ENCODE measurements at places on chromosomes 4 and X.

GRCh38 chrX:67104982-67105757 is 438.7 kb upstream of the AR start:
- no peak for DNase-seq

- peak; percentile 70 for DNase-seq
Observed at GRCh38 chr4:145887241-145887991, 51.2 kb downstream of the ZNF827 start.

DNA sequence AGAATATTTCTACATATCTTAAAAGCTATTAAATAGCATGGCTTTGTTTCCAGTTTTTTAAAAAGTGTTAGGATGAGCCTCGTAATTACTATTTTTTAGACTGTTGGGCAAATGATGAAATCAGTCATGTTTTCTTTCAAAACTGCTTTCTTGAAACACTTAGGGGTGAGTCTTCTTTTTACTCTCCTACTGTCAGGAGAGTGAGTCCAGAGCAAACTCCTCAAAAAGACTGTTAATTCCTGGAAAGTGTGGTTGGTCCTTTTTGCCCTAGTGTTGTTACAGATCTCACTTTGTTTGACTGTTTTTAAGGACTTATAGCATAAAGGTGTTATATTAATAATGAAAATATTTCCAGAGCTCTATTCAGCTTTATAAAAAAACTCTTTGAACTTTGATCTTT is 6.3 kb downstream of the GSTCD start:
- no peak for DNase-seq

GRCh38 chr4:145404761-145405160 is 76.9 kb upstream of the SMAD1 start:
- no peak for DNase-seq

- DNase-seq = no peak
Observed at GRCh38 chr4:53583513-53583912, 7.8 kb downstream of the LNX1 start.

DNA sequence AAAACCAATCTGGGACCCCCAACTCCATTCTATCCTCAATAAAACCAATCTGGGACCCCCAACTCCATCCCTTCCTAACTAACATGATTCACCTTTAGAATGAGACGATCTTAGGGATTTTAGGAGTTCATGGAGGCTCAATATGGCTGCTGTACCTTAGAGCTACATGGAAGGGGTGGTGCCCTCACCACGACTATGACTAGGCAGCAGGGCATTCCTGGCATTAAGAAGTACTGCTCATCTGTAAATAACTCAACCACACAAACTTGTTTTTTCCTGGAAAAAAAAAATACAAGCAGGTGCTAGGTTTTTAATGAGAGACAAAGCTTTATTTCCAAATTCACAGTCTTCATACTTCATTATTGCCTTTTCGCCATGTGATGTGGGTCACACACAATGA is 346.5 kb upstream of the FAT1 start:
- no peak for DNase-seq

DNA sequence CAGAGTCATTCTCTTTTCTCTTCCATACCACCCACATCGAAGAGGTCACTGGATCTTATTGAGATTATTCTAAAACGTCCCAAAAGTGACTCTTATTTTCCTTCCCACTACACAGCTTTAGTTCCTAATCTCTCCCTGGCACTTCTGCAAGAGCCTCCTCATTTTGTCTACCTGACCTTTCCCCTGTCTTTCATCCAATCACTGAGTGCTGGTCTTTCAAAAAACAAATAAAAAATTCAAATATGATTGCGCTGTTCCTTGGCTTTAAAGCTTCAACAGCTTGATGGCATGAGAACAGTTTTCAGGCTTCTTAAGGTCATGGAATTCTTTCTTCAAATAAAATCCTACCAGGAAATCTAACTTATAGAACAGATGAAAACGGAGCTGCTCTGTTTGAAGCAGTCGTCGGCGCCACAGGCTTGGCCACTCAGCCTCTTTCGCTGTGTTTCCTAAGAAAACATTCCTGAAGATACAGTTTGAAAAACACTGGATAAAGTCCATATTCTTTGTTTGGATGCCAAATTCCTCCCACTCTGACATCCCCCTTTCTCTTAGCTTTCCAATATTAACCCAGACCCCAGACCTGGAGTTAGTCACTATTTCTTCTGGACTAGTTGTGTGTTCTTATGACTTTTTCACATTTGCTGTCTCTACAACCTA is 12.5 kb downstream of the SYTL5 start:
- DNase-seq = no peak

DNA sequence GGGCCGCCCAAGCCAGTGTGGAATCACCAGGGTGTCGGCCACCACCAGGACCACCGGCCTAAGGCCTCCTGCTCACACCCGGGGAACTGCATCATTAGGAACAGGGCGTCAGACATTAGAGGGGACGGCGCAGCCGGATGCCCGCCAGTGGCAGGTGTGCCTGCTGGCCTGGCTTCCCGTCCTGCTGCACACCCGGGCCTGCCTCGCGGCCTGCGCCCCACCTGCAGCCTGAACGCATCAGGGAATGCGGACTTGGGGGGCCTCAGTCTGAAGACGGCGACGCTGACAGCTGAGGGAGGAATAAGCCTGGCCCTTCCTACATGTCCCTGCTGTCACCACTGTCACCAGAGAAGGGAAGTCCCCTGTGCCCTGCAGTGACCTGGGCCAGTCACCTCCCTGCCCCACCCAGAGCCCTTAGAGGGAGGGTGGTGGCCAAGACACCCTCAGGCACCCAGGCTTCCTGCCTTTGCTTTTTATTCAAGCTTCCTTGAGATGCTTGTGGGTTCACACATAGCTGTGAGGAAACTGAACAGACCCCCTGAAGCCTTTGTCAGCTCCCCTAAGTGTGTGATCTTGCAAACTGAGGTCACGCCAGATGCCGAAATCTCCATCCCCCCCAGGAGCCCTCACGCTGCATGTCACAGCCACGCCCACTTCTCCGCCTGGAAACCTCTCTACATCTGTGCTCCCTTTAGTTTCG is 3.2 kb downstream of the DGKQ start:
- no peak for DNase-seq

GRCh38 chrX:139044680-139045079 is 333.2 kb upstream of the FGF13 start:
- no peak for DNase-seq

DNA sequence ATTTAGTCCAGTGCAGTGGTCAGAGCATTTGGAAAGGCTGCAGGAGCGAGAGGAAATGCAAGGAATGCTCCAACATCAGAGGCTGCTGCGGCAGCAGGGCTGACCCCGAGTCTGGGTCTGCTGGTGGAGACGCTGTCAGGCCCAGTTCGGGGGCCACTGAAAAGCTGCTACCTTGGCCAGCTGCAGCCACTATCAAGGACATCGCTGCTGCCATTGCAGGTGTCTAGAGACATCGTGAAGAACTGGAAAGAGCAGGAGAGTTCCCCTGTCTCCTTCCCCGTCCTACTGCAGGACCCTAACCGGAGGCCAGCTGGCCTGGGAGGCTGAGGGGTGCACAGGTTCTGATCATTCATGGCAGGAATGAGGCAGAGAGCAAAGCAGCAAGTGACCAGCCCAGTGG is 29.5 kb upstream of the GPR78 start:
- no peak for DNase-seq

GRCh38 chr4:163245044-163245728 is 78.5 kb upstream of the NAF1 start:
- DNase-seq = no peak

DNA sequence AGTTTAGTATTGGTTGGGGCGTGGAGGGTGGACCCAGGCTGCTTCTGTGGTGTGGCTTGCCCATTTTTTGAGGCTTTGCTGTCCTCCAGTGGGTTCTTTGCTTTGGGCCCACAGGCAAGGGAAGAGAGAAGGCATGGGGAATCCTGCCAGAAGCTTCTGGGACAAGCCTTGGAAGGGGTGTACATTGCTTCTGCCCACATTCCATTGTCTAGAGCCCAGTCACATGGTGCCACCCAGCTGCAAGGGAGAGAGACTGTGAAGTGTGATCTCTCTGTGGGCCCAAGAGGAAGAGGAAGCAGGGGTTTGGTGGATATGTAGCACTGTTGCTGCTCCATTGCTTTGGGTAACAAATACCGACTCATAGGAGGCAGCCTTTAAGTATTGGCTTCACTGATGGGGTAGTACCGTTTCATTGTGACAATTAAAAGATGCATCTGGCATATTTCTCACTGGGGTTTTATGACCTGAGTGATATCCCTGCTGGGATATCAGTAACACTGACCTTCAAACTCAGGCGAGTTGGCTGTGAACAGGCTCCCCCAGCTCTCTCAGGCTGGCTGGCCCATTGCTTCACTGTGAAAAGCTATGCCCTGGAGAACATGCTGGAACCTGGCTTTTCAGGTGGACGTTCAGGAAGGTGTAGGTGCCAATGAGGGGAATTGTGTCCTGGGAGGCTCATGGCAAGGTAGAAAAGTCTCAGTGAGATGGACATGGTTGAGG is 85.9 kb downstream of the CLDN34 start:
- DNase-seq = peak; percentile 11

DNA sequence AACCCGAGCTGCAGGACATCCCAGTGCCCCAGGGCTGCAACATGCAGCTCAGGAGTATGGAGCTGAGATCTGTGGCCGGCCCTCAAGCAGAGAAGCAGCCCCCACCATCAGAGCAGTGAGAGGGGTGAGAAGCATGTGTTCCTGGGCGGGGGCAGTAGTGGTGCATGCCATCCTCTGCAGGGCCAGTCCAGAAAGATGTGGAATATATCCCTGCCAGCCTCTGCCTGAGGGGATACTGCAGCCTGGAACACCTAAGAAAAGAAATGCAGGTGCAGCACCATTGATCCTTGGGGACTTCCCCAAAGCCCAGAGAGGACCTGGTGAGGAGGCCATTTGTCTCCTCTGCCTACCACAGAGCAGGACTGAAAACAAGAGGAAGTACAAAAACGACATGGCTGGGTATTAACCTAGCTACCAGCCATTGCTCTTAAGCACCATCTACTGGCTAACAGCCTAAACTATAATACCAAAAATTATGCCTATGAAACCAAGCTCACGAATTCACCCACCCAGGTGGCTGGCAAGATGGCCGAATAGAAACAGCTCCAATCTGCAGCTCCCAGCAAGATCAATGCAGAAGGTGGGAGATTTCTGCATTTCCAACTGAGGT is 158.8 kb downstream of the ADGRA3 start:
- DNase-seq = peak; percentile 35

- no peak for DNase-seq
Observed at GRCh38 chrX:31523884-31524536, 452.2 kb upstream of the FTHL17 start.

DNA sequence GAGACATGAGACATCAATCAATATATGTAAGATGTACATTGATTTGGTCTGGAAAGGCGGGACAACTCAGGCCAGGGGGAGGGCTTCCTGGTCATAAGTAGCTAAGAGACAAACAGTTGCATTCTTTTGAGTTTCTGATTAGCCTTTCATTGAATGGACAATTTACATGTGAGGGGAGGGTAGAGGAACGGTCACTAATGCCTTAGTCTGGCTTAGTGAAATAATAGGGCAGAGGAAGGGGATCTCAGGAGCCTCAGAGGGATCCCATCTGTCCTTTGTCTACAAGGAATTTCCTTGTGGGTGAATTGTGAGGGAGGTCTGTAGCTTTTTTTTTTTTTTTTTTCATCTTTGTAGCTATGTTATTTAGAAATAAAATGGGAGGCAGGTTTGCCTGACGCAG is 88.3 kb downstream of the GK start:
- DNase-seq = no peak

DNA sequence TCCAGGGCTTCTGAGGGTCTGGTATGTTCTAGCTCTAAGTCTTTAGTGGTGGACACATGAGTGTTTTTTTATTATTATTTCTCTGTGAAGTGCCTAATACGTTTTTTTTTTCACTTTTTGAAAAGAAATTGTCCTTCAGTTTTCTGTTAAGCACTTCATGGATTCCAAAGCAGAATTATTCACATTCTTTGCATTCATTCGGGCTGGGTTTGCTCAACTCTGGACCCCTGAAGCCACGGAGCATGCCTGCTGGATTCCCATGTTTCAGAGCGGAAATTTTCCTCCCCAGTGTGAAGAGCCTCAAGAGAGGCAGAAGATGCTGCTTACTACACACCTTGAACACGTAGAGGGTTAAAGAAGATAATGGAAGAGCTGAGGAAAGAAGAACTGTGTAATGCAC is 107.5 kb downstream of the EGF start:
- DNase-seq = peak; percentile 48

DNA sequence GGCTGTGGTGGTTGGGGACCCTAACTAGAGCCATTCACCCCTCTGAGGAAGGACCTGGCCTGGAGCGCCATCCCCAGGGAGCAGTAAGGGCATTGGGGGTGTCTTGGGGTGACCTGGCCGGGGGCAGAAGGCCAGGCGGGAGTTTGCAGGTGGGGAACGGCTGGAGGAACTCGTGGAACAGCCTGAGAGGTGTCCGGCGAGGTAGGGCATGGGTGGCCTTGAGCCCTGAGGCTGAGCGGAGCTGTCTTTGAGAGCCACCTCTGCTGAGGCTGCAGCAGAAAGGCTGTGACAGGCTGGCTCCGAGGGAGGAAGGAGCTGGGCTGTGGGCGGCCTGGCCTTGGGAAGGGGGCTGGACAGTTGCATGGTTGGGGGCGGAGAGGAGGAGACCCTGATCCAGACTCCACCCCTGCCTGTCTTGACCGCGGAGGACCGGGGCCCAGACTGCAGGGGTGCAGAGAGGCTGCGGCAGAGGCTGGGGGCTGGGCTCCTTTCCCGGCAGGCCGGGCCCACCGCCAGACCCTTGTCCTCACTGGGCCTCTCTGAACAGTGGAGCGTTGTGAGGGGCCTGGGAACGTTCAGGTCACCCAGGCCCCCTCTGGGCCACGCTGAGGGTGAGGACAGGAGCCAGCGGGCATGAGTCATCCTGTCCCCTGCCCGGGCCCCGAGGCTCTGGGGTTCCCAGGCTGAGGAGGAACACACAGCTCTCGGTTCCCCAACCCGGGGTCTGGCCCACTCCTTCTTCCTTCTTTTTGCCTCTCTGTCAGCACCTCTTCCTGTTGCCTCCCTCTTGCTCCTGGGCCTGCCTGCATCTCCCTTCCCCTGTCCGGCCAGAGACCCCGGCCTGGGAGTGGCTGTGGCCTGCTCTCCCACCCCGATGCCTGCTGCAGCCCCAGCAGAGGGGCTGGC is 8.1 kb downstream of the SH3BP2 start:
- peak; percentile 62 for DNase-seq

- no peak for DNase-seq
Observed at GRCh38 chrX:30627818-30628652, 25.2 kb upstream of the GK start.

- DNase-seq = no peak
Observed at GRCh38 chr4:8741513-8742226, 130.0 kb downstream of the HMX1 start.

- peak; percentile 18 for DNase-seq
Observed at GRCh38 chr4:41719417-41719816, 29.1 kb downstream of the PHOX2B start.

DNA sequence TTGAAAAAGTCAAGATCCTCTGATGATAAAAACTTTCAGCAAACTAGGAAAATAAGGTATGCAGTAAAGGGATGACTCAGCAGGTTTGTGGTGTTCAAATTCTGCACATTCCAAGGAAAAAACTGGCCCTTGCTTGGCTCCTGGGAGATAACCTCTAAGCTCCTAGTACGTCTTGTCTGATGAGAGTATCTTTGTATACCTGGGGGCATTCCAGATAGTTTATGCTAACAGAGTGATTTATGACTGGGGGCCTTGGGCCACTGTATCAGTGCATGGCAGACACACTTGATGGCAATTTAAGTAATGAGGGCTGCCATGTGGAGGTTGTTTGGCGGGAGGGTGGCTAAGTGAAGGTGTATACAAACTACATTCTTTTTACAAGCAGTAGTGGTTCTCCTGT is 56.9 kb downstream of the NSG1 start:
- DNase-seq = peak; percentile 29

Measured in AG20443 (cell line).